Stimulated activated CD4-positive, alpha-beta T cell treated with anti-CD3 and anti-CD28 coated beads, Interleukin-1b, Interleukin-23, amount 100 ng/mL, for 4 hours (primary cell): ENCODE measurements at places on chromosomes 7 and 10.

GRCh38 chr7:136514776-136515175 lies 353.7 kb upstream of the CHRM2 start:
- no peak for DNase-seq

GRCh38 chr7:51335057-51335456 lies 18.4 kb upstream of the COBL start:
- no peak for DNase-seq

- no peak for DNase-seq
These were observed 177.9 kb downstream of the RPS24 start for GRCh38 chr10:78211561-78212051.

- peak; percentile 32 for DNase-seq
These were observed 14.4 kb downstream of the ALKBH4 start for GRCh38 chr7:102450242-102450641.

GRCh38 chr7:116717137-116717536 lies 45.1 kb downstream of the MET start:
- DNase-seq: no peak

GRCh38 chr10:29151005-29151404 lies 137.9 kb upstream of the LYZL1 start:
- DNase-seq: no peak

DNA sequence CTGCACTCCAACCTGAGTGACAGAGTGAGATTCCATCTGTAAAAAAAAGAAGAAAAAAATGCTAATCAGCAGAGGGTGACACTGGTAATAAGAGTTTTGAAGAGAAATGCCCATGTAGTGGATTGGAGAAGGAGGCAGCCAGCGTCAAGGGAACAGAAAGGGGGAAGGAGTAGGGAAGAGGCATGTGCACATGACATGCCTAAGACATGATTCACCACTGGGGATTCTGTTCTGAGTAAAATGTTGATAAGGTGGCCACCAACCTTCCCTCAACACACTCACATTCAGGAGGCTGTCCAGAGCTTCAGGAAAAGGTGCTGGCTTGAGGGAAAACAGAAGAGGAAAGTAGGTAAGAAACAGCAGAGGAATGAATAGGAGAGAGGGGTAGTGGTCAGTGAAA lies 39.9 kb downstream of the AKR1D1 start:
- no peak for DNase-seq

- no peak for DNase-seq
These were observed 1409.1 kb upstream of the CELF2 start for GRCh38 chr10:9608602-9609001.

DNA sequence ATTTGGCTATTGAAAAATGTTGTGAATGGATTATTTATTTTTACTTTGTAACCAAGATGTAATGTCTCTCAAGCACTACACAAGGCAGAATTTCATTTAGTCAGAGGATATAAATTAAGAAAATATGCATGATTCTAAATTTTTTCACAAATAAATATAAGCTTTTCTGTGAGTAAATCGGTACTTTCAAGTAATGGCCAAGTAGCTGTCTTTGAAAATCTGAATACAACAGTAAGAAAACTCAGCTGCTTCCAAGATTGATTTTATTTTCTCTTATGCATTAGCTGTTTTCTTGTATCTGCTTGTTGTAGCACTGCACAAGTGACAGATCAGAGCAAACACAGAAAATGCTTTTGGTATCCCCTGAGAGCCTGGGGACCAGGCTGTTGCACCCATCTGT lies 998.5 kb upstream of the GHITM start:
- DNase-seq: no peak

DNA sequence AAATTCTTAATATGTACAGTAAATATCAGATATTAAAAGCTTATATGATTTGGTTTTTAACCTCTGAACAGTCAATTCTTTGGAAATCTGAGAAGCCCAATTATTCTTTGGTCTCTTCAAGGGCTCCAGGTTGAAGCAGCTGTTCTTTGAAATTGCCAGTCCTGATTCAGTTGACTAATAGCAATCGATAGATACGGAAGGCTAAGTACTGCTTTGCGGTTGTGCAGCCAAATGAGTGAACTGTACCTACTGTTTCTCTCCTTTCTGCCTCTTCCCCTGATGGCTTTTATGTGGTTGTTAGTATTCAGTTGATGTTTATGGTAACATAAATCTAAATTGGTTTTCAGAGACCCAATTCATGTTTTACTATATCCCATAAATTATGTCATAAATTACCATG lies 103.1 kb upstream of the RPA3 start:
- no peak for DNase-seq

- no peak for DNase-seq
These were observed 2.1 kb upstream of the RALA start for GRCh38 chr7:39621261-39621660.

DNA sequence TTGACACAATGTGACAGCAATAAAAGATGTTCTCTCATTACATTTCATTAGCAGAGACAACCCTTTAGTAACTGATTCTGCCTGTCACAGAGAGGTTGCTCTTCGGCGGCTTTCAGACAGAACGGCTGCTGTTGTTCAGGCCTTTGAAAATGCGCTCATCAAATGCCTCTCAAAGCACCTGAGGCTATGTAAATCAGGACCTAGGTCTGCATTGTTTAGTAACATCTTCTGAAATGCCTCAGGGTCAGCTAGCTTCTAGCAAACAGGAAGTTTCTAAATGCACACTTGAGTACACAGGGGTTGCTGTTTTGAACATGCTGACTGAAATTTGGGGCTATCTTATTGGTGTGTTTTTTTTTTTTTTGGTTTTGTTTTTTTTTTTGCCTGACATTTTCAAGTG lies 143.3 kb upstream of the DKK1 start:
- DNase-seq: no peak

DNA sequence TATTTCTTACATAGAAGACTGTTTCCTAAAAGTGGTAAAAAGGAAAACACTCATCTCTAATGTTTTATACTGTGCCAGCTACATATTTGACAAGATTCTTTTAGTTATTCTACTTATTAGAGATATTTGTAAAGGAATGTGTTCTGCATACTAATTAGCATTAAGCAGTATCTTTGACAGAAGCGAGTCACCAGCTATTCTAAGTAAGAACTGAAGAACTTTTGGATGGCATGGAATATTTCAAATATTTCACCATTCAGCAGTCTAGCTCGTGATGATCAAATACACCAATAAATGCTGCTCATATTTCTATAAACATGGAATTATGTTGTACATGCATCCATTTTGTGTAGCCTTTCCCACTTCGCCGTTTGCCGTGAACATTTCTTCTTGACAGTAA lies 241.6 kb upstream of the TCF7L2 start:
- DNase-seq: no peak

DNA sequence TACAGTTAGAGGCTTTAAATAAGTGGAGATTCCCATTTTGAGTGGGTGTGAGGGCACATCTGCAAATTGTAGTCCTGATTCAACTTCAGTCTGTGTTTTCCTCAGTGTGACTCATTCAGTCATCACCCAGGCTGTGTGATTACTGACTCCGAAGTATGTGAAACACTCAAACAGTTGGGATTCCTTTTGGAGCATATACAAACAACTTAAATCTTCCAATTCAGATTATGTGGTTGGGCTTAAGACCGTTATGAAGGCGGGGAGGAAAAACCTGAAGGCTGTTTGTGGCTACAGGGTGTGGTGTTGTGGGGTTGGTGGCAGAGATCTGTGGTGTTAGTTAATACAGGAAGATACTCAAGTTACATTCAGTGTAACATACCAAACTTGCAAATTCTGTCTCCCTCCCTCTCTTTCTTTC lies 259.7 kb upstream of the FERD3L start:
- no peak for DNase-seq

DNA sequence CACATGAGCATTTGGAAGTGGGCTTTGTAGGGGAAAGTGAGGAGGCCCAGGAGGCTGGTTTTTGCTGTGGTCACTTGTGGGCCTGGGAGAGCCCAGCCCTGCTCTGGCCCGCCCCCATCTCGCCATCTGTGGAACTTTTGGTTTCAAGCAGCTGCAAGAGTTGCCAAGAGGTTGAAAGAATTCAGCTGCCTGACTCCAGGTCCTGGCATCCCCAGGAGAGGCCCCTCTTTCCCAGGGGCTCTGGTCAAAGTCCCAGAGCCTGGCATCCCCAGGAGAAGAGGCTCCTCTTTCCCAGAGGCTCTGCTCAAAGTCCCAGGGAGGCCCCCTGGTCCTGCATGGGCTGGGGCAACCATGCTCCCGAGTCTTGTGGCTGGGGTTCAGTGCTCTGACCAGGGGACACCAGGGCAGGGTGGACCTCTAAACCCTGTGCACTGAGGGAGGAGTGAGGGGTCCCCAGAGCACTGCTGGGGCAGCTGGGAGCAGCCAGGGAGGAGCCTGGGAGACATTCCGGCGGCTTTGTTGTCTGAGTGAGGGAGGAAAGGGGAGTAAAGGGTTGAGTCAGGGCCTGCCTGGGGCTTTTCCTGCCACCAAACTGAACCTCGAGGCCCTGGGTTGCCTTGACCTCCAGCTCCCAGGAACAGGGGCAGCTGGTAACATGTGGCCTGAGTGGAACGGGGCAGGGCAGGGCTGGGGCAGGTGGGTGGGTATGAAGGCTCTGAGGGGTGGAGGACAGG lies 27.7 kb upstream of the CSGALNACT2 start:
- DNase-seq: no peak

DNA sequence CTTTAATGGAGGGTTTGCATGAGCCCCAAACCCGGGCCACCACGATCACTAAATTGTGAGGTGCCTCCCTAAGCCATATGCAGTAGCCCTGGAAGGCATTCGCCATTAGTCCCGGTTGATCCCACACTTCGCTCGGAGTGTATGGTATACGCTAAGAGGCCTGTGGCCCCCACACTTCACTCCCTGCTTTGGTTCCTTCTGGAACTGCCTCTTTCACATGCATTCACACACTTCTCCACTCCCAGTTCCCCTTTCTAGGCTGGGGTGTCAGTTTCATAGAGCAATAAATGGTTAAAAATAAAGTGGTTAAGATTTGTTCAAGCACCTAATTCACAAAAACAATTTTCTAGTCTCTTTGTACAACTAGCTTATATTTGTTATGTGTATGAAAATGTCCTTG lies 212.1 kb upstream of the KCND2 start:
- DNase-seq: no peak

GRCh38 chr10:121698336-121698735 lies 100.1 kb upstream of the FGFR2 start:
- no peak for DNase-seq

- no peak for DNase-seq
These were observed 91.1 kb upstream of the GNA12 start for GRCh38 chr7:2934984-2935740.

DNA sequence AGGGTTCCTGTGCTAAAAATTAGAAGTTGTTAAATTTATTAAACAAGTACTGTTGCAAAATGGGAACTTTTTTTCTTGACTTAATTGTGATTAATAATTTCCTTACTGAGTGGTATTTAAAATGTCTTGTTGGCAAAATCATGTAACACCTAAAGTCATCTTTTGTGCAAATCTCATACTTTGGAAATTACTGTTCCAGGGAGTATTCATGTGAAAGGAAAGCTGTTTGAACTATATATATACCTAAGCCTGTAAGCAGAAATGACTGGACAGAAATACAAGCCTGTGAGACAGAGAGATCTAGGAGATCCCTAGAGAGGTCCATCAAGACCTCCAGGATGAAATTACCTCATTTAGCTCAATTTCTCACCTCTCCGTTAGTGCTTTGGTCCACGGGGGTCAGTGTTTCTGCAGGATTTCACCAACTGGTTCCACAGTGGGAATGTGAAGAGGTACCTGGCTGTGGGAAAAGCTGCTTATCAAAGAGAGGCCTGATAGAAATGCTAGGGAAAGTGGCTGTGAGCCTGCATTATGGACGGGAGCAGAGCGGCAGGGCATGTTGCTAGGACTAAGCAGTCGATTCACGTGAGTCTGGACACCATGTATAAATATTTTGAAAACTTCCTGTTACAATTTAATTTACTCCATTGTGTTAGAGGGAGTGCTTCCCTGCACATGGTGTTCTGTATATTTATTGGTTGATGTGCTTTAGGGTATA lies 7.9 kb downstream of the LUC7L2 start:
- no peak for DNase-seq

GRCh38 chr7:154868921-154869320 lies 134.0 kb downstream of the PAXIP1 start:
- no peak for DNase-seq

- no peak for DNase-seq
These were observed 898 bp upstream of the SEM1 start for GRCh38 chr7:96710544-96710943.

GRCh38 chr10:43138757-43139241 lies 554 bp downstream of the CSGALNACT2 start:
- peak; percentile 30 for DNase-seq

DNA sequence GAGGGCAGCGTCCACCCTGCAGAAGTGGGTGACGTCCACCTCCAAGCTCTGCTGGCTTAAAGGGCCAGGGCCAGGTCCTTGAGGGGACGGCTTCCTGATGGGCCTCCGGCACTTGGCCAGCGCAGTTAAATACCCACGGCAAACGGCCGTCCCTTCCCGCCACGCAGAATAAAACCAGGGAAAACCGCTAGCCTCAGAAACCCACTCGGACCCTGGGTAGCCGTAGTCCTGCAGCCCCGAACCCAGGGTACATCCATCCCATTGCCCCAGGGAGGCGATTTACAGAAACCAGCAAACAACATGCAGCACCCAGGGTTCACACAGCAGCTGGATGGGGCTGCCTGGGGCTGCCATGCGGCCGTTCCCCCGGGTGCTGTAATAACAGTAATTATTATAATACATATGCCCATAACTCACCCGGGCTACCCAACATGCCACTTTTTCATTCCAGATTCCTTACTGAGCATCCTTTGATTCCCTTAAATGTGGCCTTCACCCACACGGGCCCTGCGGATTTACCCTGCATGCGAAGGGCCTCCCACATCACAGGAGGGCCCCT lies 81.5 kb upstream of the PDGFA start:
- no peak for DNase-seq

- DNase-seq: no peak
These were observed 265.0 kb downstream of the ADARB2 start for GRCh38 chr10:1472178-1472958.
